ENCODE measurements at places on chromosomes 3 and 15.

- no peak for DNase-seq
Observed at GRCh38 chr3:158166223-158166622, 56.3 kb downstream of the RSRC1 start.

DNA sequence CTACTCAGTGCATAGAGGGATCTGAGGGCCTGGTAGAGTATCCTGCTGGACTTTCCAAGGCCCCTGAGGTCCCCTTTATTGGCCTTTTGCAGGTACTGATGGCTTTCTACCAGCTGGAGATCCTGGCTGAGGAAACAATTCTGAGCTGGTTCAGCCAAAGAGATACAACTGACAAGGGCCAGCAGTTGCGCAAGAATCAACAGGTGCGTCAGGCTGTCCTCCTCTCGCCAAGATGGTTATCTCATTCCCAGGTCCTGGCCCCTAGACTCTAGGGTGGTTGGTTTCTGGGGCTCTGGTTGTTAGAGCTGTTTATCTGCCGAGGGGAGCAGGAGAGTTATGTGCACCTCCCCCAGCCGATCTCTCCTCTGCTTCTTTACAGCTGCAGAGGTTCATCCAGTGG, 9.3 kb downstream of the EIF2B5 start:
- DNase-seq, result no peak

DNA sequence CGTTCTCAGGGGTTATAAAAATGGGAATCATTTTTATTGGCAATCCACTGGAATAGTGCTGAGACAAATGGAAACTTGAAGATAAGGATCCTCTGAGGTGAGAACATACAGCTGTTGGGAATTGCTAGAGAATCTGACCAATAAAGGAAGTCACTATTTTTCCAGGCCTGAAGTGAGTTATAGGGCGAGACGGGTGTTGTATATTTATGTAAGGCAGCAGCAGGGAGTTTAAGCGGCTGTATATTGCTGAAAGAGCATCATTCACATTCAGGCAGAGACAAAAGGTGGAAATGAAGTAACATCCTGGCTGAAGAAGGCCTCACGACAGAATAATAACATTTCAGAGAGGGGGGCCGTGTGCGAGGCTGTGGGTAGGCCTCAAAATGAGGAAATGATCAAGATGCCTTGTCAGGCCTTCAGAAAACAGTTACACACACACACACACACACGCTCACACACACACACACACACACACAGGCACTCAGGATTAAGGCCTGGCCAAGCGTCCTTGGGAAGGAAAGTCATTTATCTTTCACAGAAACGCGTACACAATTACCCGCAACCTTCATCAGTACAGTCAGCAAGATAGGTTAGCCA, 964.9 kb upstream of the NR2F2 start:
- DNase-seq, result no peak

DNA sequence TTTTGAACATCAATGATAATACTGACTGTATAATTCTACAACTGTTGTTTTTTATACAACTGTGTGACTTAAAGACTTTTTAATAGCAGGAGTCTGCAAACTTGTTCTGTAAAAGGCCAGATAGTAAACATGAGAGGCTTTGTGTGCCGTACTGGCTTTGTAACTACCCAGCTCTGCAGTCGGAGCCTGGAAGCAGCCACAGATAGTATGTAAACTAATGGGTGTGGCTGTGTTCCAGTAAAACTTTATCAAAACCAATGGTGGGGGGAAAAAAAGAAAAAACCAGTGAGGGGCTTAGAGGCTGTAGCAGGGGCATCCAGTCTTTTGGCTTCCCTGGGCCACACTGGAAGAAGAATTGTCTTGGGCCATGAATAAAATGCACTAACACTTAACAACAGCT, 11.9 kb downstream of the ASB7 start:
- no peak for DNase-seq

GRCh38 chr3:55780913-55781312, 293.8 kb upstream of the WNT5A start:
- DNase-seq, result no peak

DNA sequence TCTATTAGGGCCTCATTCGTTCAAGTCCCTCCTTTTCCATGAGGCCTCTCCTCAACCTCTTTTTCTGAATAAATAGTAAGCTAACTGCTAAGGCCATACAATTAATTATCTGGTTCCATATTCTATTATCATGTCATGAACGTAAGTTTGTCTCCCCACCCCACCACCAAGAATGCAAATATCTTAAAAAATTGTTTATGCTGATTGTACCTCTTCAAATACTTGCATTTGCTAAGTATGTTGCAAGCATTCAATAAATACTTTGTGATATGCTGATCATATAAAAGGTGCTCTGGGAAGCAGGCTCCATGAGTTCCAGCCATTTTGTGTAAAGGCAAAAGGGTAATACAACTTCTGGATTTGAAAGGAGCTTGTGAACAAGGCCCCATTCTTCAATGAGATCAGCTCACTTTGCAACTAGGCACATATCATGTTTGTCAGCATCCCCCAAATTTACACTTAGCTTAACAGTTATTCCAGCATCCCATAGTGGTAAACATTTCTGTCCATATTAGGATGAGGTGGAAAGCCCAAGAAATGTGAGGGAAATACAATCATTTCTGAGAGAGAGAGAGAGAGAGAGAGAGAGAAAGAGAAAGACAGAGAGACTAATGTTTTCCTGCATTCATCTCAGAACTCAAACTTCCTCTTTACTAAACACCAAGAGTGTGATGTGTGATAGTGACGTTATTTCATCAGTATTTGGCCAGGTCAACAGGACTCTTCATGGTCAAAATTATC, 33.2 kb downstream of the SLC12A8 start:
- no peak for DNase-seq

DNA sequence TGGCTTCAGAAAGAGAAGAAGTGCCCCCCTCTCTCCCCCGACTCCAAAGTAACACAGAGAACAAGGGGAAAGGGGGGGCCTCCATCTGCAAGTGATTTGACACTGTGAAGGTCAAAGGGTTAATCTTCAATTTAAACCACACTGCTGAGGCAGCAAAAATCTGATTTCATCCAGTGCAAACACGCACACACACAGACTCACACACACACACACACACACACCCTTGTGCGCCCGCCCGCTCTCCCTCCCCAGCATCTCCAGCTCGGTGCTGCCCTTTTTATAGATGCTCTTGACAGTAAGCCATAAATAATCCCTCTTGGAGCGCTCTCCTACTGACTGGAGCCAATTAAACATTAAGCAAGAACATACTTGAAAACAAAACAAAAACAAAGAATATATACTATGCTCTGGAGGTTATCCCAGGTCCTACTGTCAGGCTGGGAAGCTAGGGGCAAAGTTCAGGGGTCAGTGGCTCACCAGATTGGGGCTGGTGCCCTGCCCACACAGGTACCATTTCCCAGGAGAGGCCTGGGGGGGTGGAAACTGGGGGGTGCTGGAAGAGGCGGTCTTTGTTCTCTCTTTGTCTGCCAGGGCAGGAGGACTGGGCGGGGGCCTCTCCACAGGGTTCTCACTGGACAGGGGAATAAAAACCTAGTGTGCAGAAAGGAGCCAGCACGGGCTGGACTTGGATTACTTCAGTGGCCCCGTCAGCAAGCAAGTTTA, 16.3 kb downstream of the BMF start:
- DNase-seq, result peak; percentile 74

DNA sequence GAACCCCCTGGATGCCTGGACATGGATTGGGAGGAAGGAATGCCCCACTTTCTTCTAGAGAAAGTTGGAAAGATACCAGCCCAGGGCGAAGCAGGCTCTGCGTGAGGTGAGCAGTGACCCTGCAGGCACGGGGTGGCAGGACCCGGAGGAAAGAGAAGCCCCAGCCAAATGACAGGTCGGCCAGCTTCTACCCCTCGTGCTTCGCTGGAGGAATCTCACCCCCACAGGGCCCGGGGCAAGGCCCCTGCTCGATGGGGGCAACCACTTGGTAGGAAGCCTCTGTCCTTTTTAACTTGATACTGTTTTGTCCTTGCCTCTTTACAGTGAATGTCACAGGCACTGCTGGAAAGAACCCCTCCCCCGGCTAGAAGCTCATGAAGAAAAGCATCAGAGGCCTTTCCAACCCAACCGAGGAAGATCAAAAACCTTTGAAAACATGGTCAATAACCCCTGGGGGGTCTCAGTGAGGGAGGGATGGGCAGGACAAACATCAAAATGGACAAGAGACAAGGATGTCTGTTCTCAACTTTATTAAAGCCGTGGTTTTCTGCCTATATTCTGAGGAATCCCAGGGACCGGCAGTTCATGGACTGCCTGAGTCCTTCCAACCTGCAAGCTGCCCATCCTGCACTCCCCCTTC, 54.4 kb downstream of the SH3BP5 start:
- DNase-seq, result no peak

GRCh38 chr15:90665288-90666134, 51.6 kb upstream of the BLM start:
- DNase-seq, result peak; percentile 88

- DNase-seq, result no peak
Observed at GRCh38 chr3:12229896-12230295, 59.0 kb upstream of the PPARG start.

DNA sequence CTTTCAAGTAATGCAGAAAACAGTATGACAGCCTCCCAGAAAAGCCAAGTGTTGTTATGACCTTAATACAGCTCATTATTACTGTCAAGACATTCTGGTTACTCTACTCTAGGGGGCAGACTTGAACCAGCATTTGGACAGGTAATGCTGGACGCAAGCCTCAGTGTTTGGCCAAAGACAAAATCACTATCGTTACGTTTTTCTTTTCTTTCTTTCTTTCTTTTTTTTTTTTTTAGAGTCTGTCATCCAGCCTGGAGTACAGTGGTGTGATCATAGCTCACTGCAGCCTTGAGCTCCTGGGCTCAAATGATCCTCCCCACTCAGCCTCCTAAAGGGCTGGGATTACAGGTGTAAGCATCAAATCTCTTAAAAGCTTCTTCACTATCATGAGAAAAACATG, 29.4 kb upstream of the TMEM45A start:
- peak; percentile 79 for DNase-seq

- DNase-seq, result peak; percentile 85
Observed at GRCh38 chr3:8996681-8997121, 33.4 kb upstream of the RAD18 start.

GRCh38 chr3:42486814-42487565, 15.5 kb upstream of the VIPR1 start:
- DNase-seq, result no peak

DNA sequence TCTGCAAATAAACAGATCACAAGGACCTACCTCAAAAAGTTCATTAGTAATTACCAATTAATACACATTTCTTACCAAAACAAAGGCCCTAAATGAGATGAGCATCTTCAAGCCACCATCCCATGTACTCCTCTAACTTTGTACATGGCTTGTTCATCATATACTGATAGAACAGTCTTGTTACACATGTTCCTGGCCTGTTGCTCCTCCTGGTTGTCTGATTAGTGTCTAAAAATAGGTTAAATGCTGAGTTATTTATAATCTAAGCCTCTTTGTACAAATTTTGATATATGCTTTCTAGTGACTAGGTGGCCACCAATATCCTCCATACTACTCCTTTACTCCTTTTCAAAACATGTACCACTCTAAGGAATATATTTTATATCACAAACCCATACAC, 25.0 kb downstream of the TBC1D5 start:
- DNase-seq, result no peak

DNA sequence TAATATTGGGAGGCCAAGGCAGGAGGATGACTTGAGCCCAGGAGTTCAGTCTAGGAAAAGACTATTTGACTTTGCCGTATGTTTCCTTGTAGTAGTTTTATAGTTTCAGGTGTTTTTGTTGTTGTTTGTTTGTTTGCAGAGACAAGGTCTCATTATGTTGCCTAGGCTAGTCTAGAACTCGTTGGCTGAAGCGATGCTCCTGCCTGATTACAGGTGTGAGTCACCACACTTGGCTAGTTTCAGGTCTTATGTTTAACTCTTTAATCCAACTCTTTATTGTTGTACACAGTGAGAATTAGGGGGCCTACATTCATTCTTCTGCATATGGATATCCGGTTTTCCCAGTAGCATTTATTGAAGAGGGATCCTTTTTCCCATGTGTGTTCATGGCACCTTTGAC, 32.0 kb downstream of the FAIM start:
- no peak for DNase-seq

DNA sequence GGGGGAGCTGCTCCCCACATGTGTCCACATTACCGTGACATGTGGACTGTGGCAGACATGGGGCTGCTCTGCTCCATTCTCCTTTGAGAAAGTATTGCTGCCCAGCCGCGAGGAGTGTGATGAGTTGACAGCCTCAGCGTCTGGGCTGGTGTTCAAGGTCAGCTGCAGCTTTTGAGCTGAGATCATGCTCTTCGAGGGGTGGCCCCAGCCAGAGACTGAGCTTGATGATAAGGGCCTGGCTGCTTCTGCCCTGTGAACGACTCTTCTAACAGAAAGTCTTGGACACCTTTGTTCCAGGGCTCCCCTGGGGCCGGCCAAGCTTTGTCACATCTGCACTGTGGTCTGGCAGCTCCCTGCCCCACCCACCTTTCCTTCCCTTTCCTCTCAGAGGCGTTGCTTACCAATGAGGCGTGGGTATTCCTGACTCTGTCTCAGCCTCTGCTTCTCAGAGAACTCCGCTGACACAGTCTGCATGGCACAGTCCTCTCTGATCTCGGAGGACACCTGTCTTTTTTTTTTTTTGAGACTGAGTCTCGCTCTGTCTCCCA, 86.6 kb downstream of the CHRD start:
- peak; percentile 74 for DNase-seq

GRCh38 chr3:181896605-181897004, 184.9 kb downstream of the SOX2 start:
- no peak for DNase-seq

GRCh38 chr3:60660026-60660425, 591.2 kb downstream of the FHIT start:
- DNase-seq, result no peak

DNA sequence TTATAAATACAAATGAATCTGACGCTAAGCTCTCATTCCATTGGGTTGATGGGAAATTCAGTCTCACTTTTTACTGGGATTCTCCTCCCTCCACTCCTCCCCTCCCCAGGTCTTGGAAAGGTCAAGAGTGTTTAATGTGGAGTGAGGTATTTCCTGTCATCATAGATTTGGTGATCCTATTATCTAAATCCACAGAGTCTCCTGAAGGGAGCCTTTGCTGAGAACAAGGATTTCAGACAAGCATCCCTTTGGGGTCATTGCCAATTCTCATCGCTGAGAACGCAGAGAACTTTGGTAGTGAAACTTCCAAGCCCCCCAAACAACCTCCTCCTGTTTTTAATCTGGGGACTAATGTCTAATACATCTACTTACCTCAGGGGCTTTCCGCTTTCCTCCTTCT, 297.9 kb downstream of the OTOL1 start:
- no peak for DNase-seq

DNA sequence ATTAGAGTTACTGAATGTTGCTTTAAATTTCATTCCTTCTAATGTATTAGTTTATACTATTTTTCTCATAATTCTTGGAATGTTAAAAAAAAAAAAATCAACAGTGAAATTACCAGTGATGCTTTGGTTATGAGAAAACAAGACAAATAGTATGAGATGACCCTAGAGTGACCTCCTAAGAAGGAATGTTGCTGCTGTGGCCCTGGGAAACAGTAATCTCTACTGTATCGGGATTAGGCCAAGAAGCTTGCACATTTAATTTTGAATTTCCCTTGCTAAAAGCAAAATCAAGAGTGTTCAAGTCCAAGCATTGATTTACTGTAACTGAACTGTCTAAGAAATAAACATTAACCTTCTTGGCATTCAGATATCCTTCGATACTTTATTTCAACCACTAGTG, 18.1 kb downstream of the TOPBP1 start:
- DNase-seq, result no peak
